ENCODE measurements at places on chromosomes 2 and 18. TPM values are rescaled to one million over a fixed set of nuclear protein-coding genes. Genes with fewer than 3 reads are reported as not detected.
A peak's percentile ranks its signal among the peaks of the same experiment; 100 is the strongest.

The EHD3 gene
- 18.1 TPM for total RNA-seq

The LBX2 gene
- total RNA-seq: not detected

DNA sequence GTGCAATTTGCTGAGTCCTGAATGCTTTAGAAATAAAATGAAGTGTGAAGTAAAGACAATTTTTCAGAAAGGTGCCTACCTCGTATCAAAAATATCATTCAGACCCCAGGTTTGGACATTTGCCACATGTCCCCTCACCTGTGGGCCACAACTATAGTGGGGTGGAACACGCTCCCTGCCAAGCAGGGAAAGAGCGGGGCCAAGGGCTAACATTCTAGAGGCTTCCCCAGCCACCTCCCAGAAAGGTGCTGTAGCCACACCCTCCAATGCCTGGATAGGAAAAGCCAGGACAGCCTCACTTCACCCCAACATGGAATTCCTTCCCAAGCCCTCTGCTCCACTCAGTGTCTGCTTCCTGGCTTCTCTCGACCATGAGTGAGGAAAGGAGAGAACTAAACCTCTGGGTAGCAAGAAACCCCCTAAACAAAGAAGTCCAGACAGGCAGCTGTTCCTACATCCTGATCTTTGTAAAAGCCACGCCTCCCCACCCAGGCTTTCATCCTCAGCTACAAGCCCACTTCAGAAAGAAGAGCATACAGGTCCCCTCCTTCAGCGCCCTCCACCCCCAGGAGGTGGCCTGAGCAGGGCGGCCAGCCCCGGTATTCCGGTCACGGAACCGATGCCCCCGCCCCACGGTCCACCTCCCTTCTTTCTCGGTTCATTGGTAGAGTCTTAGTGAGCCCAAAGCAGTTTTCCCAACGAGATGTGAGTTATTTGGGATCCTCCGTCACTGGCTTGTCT is 2.1 kb downstream of the COL6A3 start:
- peak; percentile 72 for DNase-seq

- no peak for DNase-seq
These were observed 39.6 kb upstream of the CLASP1 start for GRCh38 chr2:121688820-121689219.

GRCh38 chr2:39432701-39433100 is 4.4 kb downstream of the MAP4K3 start:
- no peak for DNase-seq

- DNase-seq: no peak
These were observed 150.2 kb upstream of the EPAS1 start for GRCh38 chr2:46146866-46147502.

Measured in umbilical cord (tissue), 2 donors.